ENCODE measurements at places on chromosomes 7 and 10.

DNA sequence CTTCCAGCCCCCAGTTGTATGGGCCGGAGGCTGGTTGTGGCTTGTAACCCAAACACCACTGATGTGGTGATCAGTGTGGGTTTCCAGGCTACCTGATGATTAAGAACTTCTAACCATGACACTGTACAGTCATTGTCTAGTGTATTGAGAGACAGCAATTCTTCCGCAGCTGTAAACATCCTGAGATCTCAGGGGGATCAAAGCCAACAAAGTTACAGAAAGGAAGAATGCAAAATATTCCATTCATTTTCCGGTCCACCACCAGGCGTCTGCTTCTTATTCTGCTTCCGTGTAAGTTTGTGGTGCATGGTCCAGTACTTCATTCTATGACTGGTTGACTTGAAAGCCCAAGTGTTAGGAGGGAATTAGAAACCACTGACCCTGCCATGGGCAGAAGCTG lies 10.3 kb upstream of the GLI3 start:
- no peak for DNase-seq

DNA sequence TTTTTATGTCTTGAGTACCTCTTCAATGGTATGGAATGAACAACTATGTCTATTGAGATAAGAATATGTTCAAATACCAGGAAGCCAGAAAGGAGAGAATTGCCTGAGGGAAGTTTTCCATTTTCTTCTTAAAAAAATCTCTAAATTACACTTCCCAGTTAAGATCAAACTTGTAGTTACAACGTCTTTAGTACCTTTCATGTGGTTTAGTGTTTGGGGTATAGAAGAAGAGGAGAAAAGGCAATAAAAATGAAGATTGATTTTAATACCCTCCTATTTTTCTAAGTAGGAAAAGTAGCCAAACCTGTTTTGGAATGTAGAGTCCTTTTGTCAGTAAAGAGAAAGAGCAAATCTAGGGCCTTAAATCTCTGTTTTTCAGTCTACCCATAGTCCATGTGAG lies 470.0 kb upstream of the SEMA3A start:
- no peak for DNase-seq

DNA sequence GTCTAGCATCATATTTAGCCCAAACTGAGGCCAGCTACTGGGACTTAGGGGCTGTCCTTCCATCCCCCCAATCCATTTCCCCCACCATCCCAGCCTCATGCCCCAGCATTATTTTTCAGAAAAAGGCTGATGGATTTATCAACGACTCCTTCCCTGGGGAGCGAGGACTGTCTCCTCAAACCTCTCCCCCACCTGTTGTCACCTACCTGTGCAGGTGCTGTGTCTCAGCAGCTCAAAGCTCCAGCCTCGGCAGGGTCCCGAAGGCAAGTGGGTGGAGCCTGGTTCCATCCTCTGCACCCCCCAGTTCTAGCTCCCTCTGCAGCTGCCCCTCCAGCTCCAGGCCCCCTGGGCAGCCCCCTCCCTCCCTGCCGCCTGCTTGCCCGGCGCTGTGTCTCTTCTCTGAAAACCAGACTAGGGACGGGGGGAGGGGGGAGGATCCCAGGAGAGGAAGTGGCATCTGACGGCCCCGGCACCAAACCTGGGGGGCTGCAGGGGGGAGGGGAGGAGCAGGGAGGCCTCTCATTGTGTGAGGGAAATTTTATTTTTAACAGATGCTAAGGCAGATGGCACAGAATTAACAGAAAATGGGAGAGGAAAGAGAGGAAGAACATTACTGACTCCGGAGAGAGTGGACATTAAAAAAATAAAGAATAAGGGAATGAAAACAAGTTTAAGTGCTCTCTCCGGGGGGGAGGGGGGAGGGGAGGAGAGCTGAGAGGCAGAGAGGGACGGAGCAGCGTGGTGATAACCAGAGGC lies 61.7 kb upstream of the PAX2 start:
- DNase-seq: no peak

DNA sequence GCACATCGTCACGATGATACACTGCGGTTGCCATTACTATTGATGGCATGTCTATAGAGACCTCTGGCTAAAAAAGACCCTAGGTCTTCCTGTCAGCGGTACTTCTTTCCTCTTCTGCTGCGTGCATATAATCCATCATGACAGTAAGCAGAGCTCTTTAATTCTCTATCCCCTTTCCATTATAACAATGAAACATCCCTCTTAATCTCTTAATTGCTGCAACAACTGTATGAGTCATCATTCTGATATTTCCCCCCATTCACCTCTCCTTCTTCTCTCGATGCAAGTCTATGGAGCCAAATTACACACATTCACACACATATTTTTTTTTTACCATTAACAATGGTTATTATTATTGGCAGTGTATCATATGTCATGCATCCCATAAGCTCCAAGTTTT lies 45.2 kb upstream of the AKR1E2 start:
- no peak for DNase-seq

- no peak for DNase-seq
These were observed 13.3 kb upstream of the ZNF273 start for GRCh38 chr7:64889686-64890162.

GRCh38 chr10:103679096-103679790 lies 176.1 kb downstream of the SH3PXD2A start:
- no peak for DNase-seq

DNA sequence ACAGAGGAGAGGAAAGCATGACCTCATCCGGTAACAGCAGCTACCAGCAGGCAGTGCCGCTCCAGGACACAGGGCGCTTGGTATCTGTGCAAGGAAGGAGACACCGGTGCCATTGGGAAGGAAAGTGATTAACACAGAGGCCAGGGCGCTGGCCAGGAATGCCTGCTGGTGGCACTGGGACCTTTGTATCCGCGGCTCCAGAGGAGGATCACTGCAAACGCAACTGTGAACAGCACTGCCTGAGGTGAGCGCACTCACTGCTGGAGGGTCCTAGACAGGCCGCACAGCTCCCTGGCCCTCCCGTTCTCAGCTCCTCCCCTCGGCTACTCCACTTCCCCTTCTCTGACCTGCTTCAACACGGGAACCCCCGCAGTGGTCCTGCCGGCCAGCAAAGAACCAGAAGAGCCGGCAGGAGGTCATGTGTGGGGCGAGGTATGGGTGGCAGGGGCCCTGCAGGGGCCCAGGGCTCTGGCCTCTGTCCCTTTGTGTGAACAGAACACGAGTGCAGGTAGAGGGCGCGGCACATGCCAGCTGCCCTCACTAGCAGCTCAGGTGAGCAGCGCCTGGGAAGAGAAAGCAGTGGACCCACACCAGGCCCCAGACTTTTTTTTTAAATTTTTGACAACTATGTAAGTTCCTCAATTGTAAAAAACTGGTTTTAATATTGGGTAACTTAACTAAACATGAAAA lies 107.6 kb downstream of the VIPR2 start:
- DNase-seq: no peak

GRCh38 chr10:82908751-82909150 lies 1033.8 kb downstream of the NRG3 start:
- DNase-seq: no peak

DNA sequence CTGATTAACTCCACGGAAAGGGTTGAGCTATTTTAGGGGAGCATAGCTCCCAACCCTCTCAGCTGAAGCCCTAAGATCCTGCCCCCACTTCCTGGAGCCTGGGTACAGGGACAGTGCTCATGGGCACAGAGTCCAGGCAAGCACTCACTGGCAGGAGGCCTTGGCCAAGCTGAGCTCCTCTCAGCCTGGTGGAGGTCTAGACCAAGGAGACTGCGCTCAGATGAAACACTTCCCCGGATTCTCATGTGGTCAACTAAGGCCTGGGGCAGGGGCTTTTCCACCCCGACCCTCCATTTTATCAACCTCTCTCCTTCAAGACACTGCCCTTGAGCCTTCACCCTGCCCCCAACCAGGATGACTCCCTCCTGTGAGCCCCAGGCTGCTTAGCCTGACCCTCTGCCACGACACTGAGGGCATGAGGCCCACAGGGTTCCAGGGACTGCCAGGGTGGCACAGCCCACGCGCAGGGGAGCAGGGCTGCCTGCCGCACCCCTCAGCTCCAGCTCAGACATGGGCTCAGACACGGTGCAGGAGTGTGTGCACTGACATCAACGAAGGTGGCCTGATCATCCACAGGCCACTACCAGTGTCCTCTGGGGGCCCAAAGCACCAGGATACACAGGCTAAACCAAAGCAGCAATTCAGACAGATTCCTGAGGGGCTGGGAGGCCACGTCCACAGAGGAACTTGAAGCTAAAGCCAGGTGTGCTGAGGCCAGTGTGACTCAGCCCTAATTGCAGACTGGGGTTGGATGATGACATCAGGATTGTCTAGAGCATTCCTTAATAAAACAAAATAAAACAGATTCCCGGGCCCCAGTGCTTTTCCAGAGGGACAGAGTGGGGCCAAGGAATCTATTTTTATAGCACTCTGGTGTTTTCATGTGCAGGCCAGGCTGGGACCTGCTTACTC lies 18.8 kb downstream of the CHAT start:
- no peak for DNase-seq

GRCh38 chr7:95394370-95394769 lies 1.8 kb downstream of the PON3 start:
- no peak for DNase-seq

DNA sequence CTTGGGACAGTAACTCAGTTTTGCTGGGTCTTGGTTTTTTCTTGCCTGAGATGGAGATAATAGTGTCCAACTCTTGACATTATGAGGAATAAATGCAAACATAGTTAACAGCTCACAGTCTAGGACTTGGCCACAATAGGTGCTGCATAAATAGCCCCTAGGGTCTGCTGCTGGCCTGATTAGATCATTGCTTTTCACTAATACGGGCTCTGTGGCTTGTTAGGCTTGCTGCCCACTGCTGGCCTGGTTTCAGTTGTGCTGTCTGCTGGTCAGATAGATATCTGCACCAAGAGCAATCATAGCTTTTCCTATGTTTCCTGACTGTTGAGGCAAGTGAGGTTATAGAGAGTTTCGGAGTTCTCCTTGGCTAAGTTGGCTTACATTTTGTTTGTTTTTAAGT lies 246.1 kb downstream of the DNAJB9 start:
- DNase-seq: no peak
